ENCODE measurements at places on chromosomes 16 and 17.
A peak's percentile ranks its signal among the peaks of the same experiment; 100 is the strongest.

- DNase-seq, result no peak
These were observed 18.0 kb downstream of the MPRIP start for GRCh38 chr17:17060001-17060922.

- DNase-seq, result no peak
These were observed 51.7 kb upstream of the LGALS9 start for GRCh38 chr17:27579304-27579703.

DNA sequence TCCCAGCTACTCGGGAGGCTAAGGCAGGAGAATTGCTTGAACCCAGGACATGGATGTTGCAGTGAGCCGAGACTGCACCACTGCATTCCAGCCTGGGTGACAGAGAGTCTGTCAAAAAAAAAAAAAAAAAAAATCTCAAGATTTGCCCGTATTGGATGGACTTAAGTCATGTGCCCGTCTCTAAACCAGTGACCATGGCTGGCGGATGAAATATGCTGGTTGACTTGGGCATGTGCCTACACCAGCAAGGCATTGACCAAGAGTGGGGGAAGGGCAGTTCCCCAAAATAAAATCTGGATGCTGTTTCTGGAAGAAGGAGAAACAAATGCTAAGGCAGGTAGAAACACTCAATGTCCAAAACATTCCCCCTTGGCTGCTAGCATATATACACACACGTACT is 21.5 kb upstream of the COL1A1 start:
- DNase-seq, result no peak

DNA sequence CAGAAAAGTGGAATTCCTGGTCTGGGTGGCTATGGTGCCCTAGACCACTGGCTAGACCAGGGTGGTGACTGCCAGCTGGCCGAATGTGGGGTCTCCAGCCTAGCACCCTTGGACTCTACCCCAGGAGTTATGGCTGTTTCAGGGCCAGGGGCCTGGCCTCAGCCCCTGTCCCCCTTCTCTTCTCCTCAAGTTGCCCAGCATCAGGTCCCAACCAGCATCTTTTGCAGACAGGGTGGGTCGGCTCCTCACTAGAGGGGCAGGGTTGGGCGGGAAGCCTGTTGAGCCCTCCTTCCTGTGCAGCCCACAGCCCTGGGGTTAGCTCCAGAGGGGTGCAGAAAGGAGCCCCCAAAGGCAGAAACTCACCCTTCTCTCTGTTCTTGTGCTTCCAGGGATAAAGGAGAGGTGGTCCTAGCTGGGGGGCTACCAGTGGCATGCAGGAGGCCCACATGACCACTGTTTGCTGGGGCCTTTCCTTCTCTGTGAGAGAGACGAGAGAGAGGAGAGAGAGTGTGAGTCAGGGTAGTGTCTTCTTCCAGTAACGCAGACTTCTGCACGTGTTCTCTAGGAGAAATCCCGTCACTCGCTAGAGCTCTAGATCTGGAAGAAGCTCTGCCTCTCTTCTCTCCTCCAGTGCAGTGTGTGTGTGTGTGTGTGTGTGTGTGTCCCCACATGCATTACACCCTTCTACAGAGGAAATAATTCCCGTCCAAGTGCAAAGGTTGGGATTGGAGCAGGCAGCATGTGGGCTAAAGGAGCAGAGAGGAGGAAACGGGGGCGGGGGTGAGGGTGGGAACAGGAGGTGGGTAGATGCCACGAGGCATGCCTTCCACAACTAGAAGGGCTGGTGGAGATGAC is 209.4 kb downstream of the SEC14L1 start:
- peak; percentile 89 for DNase-seq

DNA sequence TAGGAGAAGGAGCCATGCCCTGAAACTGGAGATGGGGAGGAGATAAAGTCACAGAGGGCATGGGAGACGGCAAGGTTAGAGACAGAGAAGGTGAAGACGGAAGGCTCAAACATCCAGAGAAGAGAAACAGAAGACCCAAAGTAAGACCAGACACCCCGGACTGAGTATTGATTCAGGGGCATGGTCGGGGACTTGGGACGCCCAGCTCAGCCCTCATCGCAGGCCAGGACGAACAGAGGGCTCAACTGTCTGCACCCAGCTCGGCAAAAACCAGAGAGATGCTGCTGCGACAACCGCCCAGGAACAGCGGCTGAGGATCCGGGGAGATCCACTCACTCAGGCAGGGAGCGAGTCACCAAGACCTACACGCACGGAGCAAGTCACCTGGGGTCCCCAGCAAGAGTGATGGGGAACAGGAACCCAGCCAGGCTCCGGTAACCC is 999 bp downstream of the XYLT1 start:
- no peak for DNase-seq

DNA sequence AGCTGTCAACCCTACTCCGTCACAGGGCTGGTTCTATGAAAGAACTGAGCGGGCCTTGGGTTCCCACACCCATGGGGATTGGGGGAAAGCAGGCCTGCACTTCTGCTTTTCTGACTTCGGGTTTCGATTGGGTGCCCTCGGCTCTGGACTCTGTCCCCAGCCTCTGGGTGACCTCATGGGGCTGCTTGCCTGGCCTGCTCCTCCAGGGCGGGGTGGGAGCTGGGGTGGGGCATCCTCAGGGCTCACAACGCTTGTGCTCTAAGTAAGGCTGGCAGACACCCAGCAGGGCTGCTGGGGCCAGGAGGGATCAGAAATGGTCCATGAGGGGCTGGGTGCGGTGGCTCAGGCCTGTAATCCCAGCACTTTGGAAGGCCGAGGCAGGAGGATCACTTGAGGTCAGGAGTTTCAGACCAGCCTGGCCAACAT is 19.2 kb downstream of the ARHGAP27 start:
- no peak for DNase-seq

DNA sequence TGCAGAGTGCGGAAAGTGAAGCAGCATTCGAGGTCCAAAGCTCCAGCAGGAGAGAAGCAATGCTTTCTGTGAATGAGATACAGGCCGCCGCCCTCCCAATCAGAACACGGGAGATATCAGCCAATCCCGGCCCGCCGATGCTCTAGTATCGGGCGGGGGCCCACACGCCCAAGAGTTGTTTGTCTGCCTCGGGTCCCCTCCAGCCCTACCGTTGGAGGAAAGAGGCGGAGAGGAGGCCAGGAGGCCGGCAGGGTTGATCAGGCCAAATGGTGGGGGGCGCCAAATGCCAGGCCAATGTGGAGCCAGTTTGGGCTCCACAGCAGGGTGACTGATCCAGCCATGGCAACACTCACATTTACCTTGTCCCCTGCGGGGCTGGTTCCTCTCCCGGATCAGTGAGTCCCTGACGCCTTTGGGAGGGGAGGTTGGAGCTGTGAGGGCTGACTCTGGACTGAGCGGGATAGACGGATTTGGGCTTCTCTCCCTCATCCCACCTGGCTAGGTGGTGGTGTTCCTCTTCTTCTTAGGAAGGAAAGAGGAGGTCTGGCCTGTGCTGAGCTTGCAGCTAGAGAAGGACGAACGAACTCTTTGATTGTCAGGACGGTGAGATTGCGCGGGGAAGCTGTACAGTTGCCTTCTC is 10.4 kb upstream of the CUEDC1 start:
- DNase-seq, result no peak

GRCh38 chr17:35185849-35186248 is 8.3 kb downstream of the SLC35G3 start:
- no peak for DNase-seq

DNA sequence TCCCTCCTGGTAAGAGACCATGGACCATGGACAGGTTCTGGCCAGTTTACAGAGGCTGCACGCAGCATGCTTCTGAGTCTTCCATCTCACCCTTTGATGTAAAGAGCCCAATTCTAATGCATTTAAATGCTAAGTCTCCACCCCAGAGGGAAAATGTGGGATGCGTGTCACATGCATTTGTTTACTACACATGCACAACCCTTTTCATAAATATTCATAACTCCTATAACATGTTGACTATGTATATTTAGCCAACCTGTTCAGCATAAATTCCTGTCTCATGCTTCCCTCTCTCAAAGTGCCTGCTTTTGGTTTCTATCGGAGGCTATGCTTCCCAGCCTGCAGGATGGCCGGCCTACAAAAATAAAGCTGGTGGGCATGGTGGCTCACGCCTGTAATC is 260.3 kb downstream of the STX8 start:
- DNase-seq, result no peak

DNA sequence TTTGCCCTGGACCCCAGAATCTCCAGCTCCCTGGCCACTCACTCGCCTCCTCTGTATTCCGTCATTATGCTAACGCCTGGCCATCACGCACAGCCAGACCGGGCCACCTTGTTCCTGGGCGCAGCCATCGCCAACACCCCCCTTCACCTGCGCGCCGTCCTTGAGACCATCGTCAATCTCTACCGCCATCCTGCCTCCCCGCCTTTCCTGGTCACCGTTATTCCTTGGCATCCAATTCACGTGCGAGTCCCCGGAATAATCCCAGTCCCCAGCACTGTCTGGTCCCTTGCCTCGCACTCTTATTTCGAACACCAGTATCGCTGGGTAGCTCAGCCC is 541 bp downstream of the VKORC1 start:
- no peak for DNase-seq

DNA sequence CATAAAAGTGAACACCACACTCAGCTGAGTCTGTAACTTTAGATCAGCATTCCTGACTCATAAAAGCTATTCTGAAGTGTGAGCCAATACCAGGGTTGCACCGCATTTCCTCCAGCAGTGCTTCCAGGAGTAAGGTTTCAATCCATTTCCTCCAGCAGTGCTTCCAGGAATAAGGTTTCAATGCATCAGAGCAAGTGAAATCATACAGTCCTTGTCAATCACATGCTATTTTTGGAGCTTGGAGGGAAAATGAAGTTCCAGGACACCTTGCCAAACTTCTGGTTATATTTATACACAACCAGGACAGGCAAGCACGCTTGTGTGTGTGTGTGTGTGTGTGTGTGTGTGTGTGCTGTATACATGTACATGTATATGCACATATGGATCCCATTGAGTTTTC is 327.6 kb downstream of the GRIN2A start:
- DNase-seq, result no peak

DNA sequence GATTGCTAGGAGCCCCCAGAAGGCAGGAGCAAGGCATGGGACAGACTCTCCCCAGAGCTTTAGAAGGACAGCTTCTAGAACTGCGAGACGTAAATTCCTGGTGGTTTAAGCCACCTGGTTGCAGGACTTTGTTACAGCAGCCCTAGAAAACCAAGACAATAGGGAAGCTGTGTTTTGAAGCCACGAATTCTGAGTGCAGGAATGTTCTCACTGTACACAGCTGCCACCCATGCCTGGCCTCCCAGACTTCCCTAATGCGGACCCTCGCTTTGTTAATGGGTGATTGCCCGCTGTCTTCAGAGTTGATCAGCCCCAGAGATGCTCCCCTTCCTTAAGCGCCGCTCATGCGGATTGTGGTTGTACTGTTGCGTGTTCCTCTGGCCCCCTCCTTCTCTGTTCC is 177.1 kb downstream of the MSI2 start:
- DNase-seq, result no peak

DNA sequence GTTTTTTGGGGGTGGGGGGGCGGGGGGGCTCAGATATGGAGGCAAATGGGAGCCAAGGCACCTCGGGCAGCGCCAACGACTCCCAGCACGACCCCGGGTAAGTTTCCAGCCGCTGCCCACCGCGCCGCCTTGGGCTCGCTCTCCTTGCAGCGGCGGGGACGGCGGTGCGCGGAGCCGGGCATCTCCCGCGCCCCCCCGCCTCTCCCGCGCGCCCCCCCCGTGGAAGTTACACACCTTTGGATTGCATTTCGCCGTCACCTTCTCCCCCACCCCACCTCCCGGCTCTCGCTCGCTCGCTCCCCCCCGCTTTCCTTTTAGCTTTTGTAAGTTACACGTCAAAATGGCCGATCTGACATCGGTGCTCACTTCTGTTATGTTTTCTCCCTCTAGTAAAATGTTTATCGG is 387 bp downstream of the MSI2 start:
- peak; percentile 22 for DNase-seq

- DNase-seq, result peak; percentile 85
These were observed 133.3 kb upstream of the CIBAR2 start for GRCh38 chr16:85245307-85246172.

DNA sequence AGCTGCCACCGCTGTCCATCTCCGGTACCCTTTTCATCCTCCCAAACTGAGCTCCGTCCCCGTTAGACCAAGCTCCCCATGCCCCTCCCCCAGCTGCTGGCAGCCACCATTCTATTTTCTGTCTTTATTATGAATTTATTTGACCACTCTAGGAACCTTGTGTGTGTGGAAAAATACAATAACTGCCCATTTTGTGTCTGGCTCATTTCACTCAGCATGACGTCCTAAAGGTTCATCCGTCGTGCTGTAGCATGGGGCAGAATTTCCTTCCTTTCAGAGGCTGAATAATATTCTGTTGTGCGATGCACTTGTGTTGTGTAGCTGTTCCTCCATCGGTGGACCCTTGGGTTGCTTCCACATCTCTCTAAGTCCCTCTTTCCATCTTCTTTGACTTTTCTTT is 263.1 kb downstream of the SEC14L1 start:
- DNase-seq, result no peak

DNA sequence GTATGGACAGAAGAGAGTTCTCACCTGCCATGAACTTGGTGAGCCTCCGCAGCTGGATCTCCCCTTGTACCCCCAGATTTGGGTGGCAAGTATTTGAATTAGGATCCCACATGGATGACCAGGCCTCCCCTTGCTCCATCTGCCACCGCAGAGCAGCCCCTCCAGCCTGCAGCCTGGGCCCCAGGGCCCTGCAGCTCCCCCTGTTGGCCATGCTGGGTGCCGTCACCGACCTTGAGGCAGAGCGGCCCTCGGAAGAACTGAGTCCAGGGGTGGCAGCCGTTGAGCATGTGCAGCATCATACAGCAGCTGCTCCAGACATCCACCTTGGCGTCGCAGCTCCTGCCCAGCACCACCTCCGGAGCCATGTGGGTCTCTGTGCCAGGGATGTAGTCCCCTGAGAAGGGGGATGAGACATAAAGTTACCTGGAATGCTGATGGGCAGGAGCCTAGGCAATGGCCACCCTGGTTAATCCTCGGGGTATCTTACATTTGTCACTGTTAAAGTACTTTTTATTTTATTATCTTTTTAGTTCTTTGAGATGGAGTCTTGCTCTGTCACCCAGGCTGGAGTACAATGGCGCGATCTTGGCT is 9.0 kb upstream of the SPATA32 start:
- no peak for DNase-seq

- peak; percentile 2 for DNase-seq
These were observed 41.4 kb upstream of the PIRT start for GRCh38 chr17:10879190-10879836.

GRCh38 chr17:73359987-73360410 is 48.2 kb upstream of the CDC42EP4 start:
- DNase-seq, result no peak

- no peak for DNase-seq
These were observed 454.7 kb downstream of the CDH8 start for GRCh38 chr16:61581417-61582046.

GRCh38 chr17:19364699-19365498 is 2.4 kb upstream of the B9D1 start:
- no peak for DNase-seq

GRCh38 chr17:6435968-6436367 is 1.0 kb upstream of the AIPL1 start:
- DNase-seq, result peak; percentile 75
